ENCODE measurements at places on chromosomes 16 and 17.

DNA sequence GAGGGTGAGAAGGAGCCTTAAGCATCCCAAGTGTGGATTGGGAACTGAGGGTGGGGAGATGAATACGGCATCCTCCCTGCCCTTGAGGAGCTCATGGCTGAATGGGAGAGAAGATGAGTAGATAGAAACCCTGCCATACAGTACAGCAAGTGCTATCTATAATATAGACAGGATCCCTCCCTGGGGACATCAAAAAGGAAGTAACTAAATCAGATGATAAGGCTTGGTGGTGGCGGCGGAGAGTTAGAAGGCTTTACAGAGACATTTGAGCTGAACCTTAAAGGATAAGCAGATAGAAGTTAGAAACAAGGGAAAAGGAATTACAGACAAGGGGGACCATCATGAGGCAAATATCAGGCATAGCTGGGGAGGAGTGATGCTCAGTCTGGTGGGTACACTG lies 67.5 kb upstream of the TMEM132E start:
- DNase-seq: no peak

GRCh38 chr17:49013311-49014213 lies 16.4 kb downstream of the IGF2BP1 start:
- no peak for DNase-seq

DNA sequence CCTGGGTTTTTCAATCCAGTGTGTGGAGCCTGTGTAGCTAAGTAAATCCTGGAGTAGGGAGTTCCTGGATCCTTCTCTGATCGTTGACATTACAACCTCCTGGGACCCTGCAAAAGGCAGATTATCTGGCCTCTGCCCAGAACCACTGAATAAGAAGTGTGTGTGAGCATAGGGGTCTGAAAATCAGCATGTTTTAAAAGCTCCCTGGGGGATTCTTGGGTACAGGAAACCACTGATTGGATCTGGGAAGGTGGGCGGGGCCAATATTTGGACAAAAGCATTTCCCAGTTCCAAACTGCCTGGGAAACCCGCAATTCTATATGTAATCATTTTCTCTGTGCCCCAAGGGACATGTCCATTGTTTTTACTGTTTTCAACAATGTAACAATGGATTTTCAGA lies 27.2 kb upstream of the BEAN1 start:
- no peak for DNase-seq

GRCh38 chr16:27826081-27826892 lies 237.2 kb downstream of the GSG1L start:
- DNase-seq: no peak

DNA sequence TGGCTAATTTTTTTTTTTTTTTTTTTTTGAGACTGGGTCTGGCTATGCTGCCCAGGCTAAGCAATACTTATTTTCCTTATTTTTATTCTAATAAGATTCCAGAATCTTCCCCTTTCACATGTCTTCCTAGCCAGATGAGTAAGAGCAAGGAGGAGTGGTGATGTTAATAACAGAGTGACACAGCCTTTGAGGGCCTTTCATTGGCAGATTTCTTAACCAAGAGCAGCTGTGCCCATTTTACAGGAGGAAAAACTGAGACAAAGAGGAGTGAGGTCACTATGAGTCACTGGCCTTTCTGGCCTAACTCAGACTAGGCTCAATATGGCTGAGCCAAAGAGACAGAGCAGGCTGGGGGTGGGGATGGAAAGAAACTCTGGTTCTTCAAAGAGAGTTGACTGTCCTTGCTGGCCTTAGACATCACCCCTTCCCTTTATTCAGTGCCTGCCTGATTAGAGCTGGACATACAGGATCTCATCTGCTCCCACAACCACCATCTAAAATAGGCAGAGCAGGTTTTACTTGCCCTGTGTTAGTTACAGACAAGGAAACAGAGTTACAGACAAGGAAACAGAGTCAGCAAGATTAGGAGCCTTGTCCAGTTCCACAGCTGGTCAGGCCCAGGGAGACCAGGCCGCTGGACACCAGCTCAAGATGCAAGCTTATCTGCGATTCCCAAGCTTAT lies 50.0 kb upstream of the TOB1 start:
- no peak for DNase-seq

DNA sequence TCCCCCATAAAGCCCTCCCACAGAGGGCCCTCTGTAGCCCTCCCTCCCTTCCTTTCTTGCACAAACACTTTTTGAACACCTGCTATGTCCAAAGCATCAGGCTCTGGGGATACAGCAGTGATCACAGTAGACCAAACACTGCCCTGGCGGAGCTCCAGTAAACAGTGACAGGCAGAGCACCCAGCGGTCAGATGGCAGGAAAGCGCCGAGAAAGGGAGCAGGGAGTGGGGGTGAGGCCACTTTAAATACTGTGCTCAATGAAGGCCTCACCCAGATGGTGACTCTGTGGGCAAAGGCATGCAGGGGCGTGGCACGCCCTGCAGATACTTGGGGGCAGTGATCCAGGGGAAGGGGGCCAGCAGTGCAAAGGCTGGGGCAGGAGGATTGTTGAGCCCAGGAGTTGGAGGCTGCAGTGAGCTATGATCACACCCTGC lies 7.6 kb downstream of the PRR29 start:
- no peak for DNase-seq

- no peak for DNase-seq
Measured at GRCh38 chr16:4982056-4982867, 24.1 kb downstream of the SEC14L5 start.

- no peak for DNase-seq
Measured at GRCh38 chr16:67857547-67858233, 10.2 kb upstream of the CENPT start.

- DNase-seq: no peak
Measured at GRCh38 chr17:81417879-81418709, 22.8 kb downstream of the BAHCC1 start.

DNA sequence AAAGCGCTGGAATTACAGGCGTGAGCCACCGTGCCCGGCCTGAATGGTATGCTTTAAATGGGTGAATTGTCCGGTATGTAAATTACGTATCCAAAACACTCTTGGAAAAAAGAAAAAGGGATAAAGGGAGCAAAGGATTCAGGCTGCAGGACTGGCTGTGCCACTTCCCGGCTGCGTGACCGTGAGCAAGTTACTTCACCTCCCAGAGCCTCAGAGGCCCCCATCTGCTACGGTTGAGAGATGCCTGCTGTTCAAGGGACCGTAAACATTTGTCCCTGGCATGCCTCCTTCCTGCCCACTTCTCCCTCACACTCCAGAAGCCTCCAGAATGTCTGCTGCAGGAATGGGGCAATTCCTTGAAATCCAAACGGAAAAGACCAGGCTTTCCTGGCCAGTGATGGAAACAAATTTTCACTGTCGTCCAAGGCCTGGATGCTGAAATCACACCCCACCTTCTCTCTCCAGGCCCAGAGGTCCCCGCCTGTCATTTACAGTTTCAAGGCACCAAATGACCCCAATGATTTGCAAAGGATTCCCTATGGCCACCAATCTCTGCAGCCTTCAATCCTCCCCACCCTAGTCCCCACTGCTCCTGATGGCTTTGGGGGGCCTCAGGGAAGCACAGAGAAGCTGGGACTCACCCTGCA lies 22.9 kb upstream of the LITAF start:
- no peak for DNase-seq

GRCh38 chr16:360698-361336 lies 8.3 kb upstream of the AXIN1 start:
- DNase-seq: no peak

DNA sequence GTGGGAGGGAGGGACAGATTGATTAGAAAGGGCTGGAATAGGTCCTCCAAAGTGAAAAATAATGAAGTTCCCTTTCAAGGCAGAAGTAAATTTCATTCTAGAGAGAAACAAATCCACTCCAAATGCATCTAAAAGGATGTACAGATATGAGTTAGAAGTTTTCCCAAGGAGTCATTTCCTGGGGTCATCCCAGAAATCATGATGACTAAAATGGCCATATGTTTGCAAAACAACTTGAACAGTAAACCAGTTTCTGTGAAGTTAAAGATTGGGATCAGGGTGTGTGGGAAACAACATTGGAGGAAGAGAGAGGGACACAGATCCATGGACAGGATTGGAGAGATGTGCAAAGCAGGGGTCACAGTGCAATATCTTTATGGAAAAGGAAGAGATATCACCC lies 32.5 kb upstream of the ARHGAP44 start:
- no peak for DNase-seq

GRCh38 chr17:48592057-48592514 lies 1.5 kb downstream of the HOXB5 start:
- DNase-seq: no peak

DNA sequence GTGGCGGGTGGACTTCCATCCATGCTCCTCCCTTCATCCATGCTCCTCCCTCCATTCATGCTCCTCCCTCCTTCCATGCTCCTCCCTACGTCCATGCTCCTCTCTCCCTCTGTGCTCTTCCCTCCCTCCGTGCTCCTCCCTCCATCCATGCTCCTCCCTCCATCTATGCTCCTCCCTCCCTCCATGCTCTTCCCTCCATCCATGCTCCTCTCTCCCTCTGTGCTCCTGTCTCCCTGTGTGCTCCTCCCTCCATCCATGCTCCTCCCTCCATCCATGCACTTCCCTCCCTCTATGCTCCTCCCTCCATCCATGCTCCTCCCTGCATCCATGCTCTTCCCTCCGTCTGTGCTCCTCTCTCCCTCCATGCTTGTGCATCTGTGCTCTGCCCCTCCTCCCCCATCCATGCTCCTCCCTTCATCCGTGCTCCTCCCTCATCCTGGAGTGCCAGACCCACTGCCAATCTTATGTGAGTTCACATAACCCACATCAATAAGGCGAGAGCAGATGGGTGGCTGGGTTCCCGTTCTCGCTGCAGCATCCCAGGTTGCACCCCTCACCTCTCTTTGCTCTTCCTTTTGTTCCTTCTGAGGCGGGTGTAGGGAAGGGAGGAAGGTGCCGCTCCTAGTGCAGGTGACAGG lies 22.8 kb downstream of the KSR1 start:
- DNase-seq: no peak

DNA sequence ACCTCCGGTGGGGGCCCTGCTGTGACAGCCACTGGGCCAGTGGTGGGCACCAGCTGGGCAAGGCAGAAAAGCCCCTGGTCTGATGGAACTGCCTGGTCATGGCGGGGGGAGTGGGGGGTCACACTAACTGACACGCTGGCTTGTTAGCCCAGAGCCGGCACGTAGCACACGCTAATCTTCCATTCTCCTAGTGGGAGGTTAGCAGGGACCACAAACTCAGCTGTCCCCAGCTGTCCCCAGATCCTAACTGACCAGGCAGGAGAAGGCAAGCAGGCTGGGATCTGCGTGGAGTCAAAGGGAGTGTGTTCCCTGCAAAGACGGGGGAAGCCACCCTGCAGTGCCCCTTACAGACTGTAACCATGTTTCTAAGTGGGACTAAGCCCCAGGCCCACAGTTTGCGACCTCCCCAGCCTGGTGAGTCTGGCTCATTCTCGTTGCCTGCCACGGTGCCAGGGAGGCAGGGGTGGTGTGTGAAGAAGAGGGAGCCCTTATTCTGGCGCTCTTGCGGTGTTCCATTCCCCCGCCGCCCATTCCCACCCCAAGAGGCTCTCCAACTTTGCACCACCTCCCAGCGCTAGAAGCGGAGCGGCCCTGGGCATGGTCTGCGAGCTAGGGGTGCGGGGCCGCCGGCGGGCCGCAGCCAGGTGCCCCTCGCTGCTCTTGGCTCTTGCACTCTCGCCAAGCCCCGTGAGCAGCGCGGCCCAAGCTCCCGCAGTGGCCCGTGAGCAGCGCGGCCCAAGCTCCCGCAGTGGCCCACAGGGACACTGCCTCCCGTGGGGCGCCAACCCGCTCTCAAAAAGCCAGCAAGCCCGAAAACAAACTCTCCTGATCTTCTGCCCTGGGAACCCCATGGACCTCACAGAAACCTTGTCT lies 12.1 kb upstream of the ZNF423 start:
- DNase-seq: no peak

GRCh38 chr16:75237398-75238131 lies 13.9 kb downstream of the BCAR1 start:
- DNase-seq: no peak

- no peak for DNase-seq
Measured at GRCh38 chr16:54475019-54475601, 188.5 kb upstream of the IRX3 start.

GRCh38 chr16:14600164-14600563 lies 29.9 kb downstream of the PARN start:
- DNase-seq: no peak

DNA sequence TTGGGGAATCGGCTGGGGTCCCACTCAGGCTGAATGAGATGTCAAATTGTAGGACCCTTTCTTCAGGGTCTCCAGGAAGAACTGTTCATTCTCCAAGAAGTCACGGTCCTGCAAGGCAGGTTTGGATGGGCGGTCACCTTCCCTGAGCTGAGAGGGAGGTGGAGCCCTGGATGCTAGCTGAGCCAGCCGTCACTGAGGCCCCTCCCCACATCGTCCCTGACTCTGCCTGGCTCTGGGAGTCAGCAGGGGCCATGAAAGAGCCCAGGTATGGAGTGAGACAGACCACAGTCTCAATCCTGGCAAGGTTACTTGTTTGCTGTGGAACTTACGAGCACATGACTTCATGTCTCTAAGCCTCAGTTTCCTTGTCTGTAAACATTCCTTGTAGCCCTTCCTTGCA lies 6.0 kb upstream of the MRPL38 start:
- no peak for DNase-seq

- no peak for DNase-seq
Measured at GRCh38 chr17:1561420-1562175, 994 bp downstream of the PITPNA start.

- no peak for DNase-seq
Measured at GRCh38 chr16:78244131-78244895, 144.9 kb downstream of the WWOX start.

- no peak for DNase-seq
Measured at GRCh38 chr17:62668091-62668804, 40.8 kb downstream of the MRC2 start.

- DNase-seq: no peak
Measured at GRCh38 chr16:54538276-54538675, 251.7 kb upstream of the IRX3 start.

DNA sequence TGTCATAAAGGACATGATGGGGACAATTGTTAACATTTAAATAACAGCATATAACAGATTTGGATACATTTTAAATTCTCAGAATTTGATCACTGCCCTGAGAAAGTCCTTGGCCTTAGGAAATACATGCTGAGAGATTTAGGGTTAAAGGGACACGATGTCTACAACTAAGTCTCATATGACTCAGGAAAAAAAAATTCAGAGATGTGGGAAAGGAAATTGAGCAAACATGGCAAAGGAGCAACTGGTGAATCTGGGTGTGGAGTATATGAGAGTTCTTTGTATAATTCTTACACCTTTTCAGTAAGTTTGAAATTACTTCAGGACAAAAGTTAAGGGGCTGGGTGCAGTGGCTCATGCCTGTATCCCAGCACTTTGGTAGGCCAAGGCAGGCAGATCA lies 18.2 kb downstream of the MPP3 start:
- DNase-seq: no peak

DNA sequence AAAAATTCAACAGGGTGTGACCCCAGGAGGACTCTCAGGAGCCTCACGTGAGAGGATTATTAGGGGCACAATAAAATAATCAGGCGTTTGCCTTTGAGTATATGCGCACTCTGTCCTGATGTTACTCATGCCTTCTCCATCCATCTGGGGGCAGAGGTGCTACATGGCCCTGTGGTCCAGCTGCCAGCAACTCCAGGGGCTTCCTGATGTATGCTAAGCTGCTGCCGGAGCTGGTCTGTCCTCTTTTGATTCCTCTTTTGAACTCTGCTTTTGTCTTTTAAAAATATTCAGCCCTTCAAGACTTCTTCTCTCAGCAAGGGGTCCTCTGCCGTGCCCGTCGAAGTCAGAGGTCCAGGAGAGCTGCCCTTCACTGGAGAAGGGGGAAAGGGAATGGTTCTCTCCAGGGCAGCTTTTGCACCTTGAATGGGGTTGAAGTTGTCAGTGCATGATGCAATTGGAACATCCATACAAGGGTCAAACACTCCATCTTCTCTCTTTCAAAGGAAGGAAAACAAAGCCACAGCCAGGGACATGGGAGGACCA lies 431.4 kb downstream of the SHISA9 start:
- DNase-seq: no peak
